ENCODE measurements at places on chromosomes 1 and 21.

GRCh38 chr1:160454371-160455152 lies 54.2 kb downstream of the VANGL2 start:
- no peak for DNase-seq

- no peak for DNase-seq
Observed at GRCh38 chr1:224733027-224733911, 117.2 kb downstream of the CNIH3 start.

- DNase-seq: no peak
Observed at GRCh38 chr21:16535626-16536025, 805.8 kb downstream of the USP25 start.

DNA sequence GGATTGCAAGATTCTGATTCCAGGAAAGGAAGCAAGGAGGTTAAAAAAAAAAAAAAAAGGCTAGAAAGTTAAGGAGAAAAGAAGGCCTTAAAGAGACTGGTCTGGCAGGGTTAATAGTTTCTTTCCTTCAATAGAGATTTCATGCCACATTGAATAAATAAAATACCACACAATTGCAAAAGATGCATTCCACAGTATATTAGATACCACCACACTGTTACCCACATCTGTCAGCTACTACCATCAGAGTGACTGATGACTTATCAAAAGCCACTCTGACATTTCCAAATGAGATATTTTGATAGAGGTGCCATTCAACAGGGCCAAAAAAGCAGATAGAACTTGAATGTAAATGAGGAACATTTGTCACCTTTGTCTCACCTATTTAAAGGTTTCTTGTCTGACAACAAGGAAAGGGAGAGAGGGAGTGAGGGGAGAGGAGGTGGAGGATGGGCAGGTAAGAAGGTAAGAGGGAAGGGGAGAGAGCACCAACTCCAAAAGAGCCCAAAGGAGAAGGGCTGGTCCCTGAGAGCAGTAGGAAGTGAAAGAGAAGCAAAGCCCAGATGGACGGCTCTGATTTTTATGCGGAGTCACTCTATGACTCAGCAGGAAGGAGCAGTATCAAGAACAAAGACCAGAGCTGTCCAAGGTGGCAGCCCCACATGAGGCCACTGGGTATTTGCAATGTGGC lies 38.3 kb downstream of the LRRN2 start:
- DNase-seq: peak; percentile 39

DNA sequence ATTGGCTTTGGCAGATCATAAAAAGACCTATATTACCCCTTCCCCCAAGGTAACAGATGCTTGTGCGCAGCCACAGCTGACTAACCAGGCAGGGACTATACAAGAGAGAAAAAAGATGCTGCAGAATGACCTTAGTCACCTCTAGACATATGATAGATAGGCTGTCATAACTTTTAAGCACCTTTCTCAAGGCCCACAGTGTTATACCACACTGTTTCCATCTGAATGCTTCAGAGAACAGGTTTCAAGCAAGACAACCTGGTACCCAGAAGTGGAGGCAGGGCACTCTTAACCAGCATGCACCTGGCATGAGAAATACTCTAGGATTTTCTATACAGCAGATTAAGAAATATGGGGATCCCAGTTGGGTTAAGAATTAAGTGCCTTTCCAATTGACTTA lies 12.8 kb upstream of the OVAAL start:
- no peak for DNase-seq

DNA sequence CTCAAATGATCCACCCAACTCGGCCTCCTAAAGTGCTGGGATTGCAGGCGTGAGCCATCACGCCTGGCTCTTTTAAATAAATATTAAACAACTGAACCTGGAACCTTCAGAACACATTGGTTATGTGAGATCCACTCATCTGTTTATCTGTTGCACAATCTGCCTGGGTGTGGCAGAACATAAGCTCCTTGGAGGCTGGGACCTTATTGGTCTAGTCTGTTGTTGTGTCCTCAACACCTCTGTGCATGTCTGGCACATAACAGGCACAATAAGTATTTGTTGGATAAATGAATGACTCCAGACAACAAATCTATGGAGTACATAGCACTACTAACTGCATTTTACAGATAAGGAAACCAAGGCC lies 4.1 kb upstream of the NBL1 start:
- no peak for DNase-seq

DNA sequence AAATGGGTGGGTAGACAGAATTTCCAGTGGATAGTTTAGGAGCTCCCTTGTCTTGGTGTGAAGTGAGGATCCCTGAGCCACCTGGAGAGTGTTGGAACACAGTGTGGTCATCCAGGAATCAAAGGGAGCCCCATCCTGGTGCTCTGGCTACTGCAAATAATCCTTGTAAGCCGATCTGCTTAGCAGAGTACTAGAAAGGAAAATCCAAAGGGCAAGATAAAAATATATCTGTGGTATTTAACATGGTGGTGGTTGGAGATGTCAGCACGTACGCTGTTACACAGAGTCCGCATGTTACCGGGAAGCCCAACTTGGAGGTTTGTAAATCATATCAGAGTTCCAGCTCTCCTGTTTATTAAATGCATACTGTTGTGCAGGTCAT lies 39.0 kb downstream of the VANGL1 start:
- no peak for DNase-seq

- DNase-seq: no peak
Observed at GRCh38 chr1:111695801-111696200, 43.4 kb downstream of the INKA2 start.

DNA sequence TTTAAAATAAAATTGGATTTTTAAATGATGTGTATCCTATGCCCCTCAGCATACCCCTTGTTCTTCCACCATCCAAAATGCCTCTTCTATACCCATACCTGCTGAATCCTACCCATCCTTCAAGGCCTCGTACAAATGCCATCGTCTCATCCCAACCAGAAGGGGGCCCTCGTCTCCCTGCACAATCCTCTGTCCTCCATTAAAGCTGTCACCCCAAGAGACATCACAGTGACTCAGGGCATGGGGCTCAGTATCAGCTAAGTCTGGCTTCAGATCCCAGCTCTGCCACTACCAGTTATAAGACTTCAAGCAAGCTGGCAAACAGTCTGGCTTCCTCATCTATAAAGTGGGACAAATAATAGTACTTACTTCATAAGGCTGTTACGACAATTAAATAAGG lies 23.8 kb downstream of the IGFN1 start:
- no peak for DNase-seq

DNA sequence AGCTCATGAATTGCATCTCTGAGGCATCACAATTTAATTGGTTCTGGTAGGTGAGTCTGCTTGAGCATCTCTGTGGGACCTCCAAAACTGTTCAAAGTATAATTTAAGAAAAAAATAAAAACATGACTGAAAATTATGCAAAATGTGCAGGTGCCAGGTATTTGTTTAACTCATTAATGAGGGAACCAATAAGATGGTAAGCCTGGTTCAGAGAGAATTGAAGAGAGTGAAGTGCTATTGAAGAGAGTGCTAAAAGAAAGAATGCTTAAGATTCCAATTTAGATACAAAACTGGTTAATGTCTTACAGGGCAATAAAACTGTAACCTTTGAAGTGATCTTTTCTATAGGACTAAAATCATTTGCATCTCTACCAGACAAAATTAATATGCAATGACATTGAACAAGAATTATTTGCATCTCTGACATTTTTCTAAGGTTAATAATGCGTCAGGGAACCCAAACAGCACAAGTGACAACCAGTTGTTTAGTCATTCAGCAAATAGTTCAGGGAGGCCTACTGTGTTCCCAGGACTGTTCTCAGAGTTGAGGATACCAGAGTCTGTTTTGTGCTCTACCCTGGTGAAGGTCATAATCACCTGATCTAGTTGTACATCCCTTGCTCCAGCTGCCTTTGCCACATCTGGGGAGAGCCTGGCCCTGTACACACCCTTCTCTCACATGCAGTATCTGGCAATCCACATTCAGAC lies 183.5 kb downstream of the PATJ start:
- DNase-seq: no peak

- DNase-seq: no peak
Observed at GRCh38 chr21:43825936-43826622, 36.7 kb downstream of the RRP1 start.

- DNase-seq: peak; percentile 84
Observed at GRCh38 chr1:118185084-118185832, at the start of gene SPAG17. Gene SPAG17, minus strand, starts transcription at chr1:118185228. Its CDS starts 71 bp downstream, at chr1:118185157.

DNA sequence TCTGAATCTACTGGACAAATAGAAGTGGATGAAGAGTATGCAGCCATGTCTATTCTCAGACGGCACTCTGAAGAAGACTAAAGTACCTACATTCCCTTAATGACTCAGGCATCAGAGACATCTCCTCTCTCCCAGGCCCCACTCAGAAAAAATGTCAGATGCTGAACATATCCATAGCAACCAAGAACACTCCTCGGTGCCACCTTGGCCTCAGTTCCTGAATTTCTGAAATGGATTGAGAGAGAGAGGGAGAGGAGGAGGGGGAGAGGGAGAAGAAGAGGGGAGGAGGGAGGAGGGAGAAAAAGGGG lies 16.0 kb upstream of the OVAAL start:
- DNase-seq: no peak

- DNase-seq: no peak
Observed at GRCh38 chr1:53826367-53826766, 11.7 kb downstream of the NDC1 start.

GRCh38 chr1:202834771-202835547 lies 24.2 kb downstream of the PCAT6 start:
- DNase-seq: no peak

- no peak for DNase-seq
Observed at GRCh38 chr1:31637915-31638673, 6.6 kb downstream of the PEF1 start.

DNA sequence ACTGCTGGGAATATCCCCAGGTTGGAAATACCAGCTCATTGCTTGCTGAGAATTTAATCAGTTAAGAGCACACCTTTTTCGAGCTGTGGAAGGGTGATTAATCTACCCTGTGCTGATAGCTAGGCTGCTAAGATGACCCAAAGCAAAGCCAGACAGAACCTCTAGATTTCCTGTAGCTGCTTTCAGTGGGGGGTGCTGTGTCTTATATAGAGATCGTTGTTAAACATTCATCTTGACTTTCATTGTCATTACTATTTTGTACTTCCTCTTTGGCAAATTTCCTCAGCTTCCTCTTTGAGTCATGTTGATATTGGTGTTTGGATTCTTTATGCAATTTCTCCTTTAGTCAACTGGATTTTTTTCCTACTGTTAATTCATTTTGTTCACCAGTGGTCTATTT lies 155.3 kb downstream of the DISC1 start:
- DNase-seq: no peak

DNA sequence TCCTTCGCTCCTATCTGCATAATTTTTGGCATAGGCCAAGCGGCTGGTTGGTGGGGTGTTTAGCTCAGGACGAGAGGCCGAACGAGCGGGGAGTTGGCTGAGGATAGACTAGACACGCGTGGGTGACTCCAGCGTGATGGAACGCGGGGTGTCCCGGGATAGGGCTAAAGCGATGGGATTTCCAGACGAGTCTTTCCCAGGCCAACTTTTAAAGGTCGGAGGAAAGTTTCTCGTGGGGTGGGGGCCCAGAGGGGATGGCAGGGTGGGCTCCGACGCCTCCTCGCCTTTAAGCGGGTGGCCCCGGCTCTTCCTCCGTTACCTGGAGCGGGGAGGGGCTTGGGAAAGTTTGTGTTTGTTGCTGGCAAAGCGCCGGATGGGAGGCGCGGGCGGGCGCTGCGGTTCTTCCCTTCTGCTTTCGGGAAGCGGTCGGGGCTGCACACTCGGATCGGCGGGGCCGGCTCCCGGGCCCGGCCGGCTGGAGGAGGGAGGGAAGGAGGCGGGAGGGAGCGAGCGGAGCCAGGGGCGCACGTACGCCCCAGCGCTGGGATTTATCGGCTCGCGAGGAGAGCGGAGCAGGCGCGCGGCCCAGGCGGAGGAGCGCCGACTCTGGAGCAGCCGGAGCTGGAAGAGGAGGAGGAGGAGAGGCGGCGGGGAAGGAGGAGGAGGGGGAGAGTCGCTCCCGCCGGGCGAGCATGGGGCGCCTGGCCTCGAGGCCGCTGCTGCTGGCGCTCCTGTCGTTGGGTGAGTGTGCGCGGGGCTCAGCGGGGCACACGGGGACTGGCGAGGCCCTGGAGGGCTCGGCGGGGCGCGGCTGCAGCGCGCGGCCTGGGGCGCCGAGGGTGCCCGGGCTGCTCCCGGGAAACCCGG lies at the start of gene PTGFRN:
Gene PTGFRN, plus strand, starts transcription at position 405 of the 867 bp plus-strand sequence. Its CDS starts 288 bp downstream, at position 693.
- DNase-seq: peak; percentile 67

DNA sequence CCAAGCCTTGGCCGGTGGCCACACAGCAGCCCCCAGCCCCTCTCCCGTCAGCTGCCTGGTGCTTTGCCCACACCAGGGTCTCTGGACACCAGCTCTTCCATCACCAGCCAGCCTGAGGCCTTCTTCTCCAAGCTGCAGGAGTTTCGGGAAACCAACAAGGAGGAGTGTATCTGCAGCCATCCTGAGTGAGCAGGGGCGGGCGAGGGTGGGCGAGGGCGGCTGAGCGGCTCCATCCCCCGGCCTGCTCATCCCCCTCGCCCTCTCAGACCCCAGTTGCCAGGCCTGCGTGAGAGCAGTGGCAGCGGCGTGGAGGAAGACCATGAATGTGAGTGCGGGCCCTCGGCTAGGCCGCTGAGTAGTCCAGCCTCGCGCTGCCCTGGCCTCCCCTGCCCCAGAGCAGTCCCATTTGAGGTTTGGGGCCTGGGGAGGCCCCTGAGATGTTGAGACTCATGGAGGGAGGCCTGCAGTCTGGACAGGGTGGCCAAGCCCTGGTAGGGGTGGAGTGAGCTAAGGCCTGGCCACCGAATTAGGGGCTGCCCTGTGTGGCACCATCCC lies 9.7 kb downstream of the MIIP start:
- no peak for DNase-seq

GRCh38 chr1:16243215-16243610 lies 6.2 kb upstream of the CPLANE2 start:
- DNase-seq: no peak

DNA sequence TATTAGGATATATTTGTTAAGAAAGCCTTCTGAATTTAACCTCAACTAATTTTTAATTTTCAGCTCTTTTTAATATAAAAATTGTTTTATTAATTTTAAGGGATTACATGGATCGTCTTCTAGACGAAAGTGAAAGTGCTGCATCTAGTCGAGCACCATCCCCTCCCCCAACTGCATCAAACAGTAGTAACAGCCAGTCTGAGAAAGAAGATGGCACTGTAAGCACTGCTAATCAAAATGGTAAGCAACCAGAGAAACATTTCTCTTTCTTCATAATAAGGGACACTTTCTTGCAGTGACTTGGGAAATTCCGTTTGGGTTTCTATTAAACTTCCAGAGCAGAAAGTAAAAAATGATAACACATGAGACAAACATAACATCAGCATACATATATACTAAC lies 56.9 kb downstream of the MIER1 start:
- DNase-seq: no peak

DNA sequence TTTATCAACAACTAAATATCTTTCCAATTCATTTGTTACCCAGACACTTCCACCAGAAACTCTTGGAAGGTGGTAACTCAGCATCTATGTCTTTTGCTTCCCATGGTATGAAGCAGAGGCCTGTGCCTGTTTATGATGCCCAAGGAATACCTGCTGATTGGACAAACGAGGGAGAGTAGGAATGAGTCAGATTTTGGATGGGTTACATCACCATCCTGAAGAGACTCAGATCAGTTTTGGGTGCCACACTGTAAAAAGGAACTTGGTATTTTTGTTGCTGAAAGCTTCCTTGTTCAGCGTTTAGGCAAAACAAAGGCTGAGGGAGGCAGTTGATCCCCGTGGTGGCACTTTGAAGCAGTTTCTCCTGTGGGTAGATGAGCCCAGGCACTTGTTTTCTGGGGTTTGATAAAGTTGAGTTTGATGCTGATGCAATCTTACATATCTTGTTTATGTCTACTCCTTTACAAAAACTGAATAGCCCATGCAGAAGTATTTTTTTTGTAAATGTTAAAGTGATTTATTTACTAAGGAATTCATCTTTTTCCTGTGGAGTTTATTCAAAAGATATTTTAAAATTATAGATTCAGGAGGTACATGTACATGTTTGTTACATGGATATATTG lies 26.7 kb upstream of the CYP4X1 start:
- DNase-seq: no peak

- DNase-seq: no peak
Observed at GRCh38 chr1:219488275-219488674, 124.6 kb downstream of the ZC3H11B start.
